ENCODE measurements at places on chromosomes 1 and 21.

DNA sequence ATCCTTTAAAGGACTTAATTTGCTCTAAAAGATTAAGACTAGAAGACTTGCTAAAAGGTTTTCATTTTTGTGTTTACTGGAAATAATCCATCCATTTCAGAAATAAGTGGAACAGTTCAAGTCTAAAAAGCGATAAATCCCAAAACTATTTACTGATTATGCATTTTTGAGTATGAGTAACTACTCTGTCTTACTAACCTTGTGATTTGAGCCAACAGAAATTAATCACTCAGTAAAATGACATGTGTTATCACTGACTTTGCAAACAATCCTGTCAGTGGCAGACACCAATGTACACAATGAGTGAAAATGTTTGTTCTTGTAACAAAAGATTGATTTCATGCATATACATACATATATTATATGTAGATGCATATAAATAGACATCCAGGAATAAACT, 218.0 kb downstream of the DENND1B start:
- DNase-seq = no peak

DNA sequence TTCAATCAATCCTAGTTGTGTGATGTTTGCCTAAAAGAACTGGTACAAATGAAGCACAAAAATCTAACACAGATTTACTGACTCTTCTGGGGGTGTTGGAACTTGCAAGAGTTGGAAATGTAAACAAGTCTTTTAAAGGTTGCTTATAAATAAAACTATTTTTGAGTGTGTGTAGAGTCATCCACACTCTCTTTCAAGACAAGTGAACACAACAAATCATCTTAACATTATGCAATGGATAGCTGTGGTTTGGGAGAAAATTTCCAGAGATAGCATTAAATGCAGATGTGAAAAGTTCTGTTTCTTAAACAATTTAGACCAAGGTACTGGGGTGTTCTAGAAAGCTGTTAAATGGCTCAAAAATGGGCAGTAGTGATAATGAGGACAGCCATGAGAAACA, 28.7 kb downstream of the C1orf87 start:
- DNase-seq = no peak

GRCh38 chr1:30818568-30819243, 61.1 kb upstream of the LAPTM5 start:
- no peak for DNase-seq

DNA sequence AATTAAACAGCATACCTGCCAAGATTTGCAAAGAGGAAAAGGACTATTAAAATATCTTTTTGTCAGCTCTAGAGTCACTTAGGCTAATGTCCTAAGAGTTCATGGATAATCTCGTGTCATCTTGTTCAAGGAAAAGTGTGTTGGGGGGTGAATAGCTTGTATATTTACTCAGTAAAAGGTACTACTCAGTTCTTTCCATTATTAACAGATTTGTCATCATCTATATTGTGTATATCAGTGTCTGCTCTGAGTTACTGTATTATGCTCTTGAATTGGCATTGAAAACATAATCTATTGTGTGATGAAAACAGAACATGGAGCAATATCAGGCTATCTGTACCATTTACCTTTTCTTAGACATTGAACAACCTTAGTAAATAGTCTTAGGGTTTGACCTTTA, 41.9 kb downstream of the SMG7 start:
- DNase-seq = no peak

- no peak for DNase-seq
These were observed 611.1 kb downstream of the NUF2 start for GRCh38 chr1:163932901-163933300.

DNA sequence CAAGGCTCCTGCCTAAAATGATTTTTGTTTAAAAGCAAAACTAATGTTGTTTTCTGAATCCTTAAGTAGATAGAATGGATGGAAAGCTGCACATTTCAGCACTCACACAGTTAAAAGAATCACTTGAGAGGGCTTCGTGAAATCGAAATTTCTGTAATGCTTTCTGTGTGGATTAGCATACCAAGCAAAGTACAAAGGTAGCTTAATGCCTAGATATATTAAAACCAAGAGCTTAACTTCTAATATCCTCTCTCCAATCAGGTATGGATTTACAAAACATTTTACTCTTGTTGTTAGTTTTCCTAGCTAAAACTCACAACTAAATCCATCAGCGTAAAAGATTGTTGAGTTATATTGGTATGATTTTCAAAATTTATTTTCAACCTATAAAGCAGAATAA, 378.8 kb upstream of the PRMT6 start:
- DNase-seq = no peak

- no peak for DNase-seq
These were observed 90.9 kb downstream of the MATN1 start for GRCh38 chr1:30632481-30632880.

DNA sequence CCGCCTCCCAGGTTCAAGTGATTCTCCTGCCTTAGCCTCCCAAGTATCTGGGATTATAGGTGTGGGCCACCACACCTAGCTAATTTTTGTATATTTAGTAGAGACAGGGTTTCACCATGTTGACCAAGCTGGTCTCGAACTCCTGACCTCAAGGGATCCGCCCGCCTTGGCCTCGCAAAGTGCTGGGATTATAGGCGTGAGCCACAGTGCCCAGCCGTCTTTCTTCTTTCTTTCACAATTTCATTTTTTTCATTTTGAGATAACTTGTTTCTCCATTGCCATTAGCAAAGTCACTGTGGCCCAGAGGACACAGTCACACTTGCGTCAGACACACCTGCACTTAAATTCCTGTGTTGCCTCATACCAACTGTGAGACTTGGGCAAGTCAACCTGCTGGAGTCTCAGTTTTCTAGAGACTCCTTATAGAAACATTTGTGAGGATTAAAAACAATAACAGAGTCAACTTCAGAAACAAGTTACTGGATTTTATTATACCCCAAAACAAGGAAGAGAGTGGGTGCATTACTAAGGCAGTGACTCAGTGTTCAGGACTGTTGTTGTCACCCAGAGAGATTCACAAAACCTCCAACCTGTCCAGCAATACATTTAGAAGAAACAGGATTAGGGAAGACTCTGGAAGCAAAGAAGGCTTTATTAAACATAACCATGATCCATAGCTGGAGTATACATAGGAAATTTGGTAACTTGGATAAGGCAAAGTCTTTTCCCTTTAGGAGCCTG, 2.6 kb downstream of the TEDDM1 start:
- no peak for DNase-seq

GRCh38 chr1:237428809-237429208, 386.8 kb downstream of the RYR2 start:
- DNase-seq = no peak

GRCh38 chr1:36323636-36324352, at the start of gene EVA1B:
TSS of gene EVA1B (minus strand) at chr1:36323645. CDS start at chr1:36323037, 608 bp downstream.
- DNase-seq = no peak

- no peak for DNase-seq
These were observed 18.8 kb downstream of the RNF115 start for GRCh38 chr1:145805057-145805456.

GRCh38 chr21:29413683-29414082, 115.0 kb downstream of the BACH1 start:
- DNase-seq = no peak

GRCh38 chr1:58927722-58928085, 143.9 kb upstream of the JUN start:
- no peak for DNase-seq

DNA sequence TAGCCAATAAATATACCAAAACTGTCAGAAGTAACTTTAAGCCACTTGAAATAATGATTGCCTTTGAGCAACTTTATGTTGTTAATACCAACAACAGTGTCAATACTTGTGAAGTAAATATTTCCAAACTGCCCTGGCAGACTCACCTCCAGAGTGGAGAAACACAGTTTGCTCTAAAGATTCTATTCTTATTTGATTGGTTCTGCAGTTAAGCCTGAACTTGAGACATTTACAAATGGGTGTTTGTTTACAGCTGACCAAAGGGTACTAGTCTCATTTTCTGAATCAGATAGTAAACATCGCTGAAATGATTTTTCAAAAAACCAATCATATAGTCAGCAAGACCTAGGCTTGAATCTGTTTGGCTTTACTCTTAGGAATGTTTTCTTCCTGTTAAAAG, 1.3 kb upstream of the MYOC start:
- no peak for DNase-seq

DNA sequence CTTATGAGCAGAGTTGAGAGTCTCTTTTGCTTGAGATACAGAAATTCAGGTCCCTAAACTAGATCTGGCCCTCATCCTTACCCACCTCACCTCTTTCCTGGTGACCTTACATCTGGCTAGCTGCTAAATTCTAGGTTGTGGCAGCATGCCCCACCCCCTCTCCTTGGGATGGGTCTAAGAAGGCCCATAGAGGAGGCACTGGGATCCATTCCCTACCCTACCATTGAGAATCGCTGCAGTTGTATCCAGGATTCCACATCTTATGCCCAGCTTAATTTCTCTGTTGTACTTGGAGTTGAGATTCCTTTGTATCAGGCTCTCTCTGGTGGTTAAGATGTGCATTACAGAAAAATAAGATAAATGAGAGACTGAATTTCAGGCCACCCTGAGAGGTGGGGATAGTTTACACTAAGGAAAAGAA, 9.5 kb upstream of the TMEM39B start:
- DNase-seq = no peak

GRCh38 chr1:221743416-221744208, 1.7 kb upstream of the DUSP10 start:
- no peak for DNase-seq

DNA sequence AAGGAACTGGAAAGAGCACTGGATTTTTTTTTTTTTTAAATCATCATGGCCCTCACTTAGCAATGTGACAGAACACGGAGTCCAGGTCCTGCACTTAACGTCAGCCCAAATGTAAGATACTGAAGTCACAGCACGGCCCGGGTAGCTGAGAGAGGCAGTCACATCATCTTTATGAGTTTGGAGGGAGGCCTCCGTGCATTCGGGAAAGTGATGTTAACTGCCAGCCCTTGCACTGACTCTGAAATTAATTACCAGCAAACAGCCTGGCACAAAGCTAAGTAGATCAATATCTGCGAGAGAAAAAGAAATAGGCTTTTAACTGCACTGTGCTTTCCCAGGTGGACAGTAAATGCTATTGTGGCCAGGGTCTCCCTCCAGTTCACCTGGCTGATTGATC, 109.5 kb upstream of the ADAR start:
- no peak for DNase-seq

- DNase-seq = no peak
These were observed 4.7 kb downstream of the SLC35F3 start for GRCh38 chr1:233909195-233909594.

DNA sequence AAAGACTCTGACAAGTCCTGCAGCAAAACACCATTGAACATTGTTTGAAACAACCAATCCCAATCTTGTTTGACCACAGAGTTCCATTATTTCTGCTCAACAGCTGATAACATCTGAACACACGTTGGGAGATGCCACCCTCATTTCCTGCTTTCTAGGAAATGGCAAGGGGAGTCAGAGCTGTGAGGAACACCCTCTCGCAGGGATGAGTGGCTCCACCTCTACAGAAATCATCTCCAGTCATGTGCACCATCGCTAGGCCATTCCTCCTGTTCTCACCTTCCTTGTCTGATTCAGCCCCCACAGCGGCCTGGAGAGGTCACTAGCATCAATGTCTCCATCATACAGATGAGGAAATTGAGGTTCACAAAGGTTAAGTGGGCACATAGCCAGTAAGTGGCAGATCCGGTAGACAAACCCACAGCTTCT, 22.4 kb upstream of the RUNX3 start:
- no peak for DNase-seq

GRCh38 chr1:6864166-6864565, 78.9 kb downstream of the CAMTA1 start:
- DNase-seq = no peak

DNA sequence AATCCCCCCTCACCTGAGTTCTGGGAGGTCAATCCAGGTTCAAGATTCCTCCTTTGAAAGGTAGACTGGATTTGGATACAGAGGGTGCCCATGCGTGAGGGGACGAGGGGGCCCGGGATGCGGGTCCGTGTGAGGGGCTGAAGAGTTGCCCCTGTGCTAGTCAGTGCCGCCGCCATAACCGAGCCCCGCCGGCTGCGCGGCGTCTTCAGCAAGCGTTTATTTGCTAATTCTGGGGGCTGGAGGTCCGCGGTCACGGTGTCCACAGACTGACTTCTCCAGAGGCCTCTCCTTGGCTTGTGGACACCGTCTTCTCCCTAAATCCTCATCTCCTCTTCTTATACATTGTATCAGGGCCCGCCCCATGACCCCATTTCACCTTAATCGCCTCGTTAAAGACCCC, 20.9 kb upstream of the SAMD11 start:
- DNase-seq = no peak

DNA sequence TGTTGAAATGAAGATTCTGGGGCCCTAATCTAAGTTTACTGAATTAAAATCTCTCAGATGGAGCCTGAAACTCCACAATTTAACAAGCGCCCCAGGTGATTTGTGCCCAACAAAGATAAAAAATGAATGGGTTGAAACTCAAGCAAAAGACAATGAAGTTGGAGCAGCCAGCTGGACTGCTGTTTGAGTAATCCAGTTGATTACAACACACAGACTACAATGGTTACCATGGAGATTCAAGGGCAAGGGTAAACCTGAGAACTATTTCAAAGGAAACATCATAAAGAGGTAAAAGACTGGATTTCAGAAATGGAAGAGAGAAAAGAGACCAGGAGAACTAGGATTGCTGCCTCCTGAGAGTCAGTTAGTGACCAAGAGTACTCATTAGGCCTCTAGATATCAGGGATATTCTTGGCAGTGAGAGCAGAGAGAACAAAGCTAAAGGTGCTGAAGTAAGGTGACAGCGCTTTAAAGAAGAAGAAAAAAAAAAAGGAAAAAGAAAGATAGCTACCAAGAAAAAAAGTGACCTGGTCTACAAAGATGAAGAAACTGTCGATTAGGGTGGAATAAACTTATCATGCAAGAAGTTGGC, 44.5 kb downstream of the LRRC53 start:
- peak; percentile 76 for DNase-seq

- no peak for DNase-seq
These were observed 51.6 kb upstream of the ITPKB start for GRCh38 chr1:226790545-226791181.

DNA sequence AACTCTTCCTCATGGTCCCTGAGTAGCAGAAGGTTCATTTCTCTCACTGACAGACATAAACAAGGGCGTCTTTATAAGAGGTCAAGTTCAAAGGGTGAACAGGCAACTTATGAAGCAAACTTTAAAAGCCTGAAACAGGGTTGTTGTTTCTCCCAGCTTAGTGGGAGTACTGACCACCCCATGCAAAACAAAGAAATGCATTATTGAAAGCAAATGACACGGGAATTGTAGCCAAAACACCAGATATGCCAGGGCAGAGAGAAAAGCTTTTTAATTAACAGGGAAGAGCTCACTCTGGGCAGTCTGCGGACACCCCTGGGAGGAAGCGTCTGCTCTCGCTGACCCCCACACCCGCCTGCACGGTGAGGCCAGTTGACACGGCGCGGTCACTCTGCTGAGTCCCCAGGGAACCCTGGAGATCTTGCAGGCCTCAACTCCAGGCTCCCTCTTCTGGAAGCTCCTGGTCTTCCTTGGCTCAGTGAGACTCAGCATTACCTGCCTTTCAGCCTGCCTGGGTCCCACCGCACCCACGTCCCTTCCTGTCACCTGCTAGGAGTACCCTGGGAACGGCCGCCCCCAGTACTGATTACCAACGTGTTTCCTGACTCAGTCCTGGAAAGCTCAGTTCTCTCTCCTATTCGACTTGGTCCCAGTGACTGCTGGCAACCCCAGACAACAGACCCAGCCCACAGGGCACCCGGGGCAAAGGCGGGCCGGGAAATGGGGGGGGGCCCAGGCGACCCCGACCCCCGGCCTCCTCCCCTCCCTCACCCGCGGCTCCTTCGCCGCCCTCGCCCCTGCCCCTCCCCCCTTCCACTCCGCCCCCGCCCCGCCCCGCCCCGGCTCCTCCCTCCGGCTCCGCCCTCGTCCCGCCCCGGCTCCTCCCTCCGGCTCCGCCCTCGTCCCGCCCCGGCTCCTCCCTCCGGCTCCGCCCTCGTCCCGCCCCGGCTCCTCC, 972 bp downstream of the CFAP410 start:
- peak; percentile 47 for DNase-seq

GRCh38 chr1:58870298-58870676, 86.4 kb upstream of the JUN start:
- peak; percentile 34 for DNase-seq
